ENCODE measurements at places on chromosomes 1 and 21. TPM values are rescaled to one million over a fixed set of nuclear protein-coding genes. Genes with fewer than 3 reads are reported as not detected.

GRCh38 chr21:17829472-17829871 is 10.3 kb upstream of the C21orf91 start:
- no peak for DNase-seq

DNA sequence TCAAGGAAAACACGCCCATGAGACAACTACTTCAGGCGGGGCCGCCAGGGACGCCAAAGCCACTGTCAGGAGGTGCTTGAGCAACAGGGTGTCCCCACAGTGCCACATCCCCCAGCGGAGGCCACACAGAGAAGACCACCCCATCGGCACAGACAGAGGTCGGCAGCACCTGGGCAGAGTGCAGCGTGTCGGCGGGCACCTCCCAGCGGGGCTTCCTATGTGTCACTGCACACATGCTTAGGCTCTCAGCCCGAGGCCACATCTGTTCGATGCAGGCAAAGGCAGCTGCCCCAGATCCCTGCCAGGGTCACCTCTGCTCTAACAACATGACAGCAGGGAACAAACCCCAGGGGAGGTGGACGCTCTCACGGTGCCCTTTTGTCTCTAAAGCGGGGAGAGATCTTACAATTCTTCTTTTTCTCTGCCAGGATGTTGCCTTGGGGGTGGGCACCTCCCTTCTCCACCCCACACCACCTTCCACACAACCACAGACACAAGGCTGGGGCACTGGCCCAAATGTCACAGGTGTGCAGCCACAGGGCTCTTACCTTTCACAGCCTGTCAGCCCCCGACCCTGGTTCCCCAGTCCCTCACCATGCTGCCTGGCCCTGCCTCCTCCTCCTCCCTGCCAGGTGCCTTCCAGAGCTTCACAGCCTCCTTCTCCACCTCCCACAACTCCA is 4.2 kb downstream of the KRTAP10-8 start:
- DNase-seq: no peak

DNA sequence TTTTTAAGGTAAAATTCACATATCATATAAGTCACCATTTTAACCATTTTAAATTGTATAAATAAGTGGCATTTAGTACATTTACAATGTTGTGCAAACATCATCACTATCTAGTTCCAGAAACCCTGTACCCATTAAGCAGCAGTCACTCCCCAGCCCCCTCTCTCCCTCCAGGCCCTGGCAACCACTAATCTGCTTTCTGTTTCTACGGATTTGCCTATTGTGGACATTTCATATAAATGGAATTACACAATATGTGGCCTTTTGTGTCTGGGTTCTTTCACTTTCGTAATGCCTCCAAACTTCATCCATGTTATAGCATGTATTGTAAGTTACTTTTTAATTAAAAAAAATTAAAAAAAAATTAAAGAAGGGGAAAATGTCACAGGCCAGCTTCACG is 58.0 kb upstream of the RAB3GAP2 start:
- DNase-seq: no peak

The CACNA1S gene
- not detected for total RNA-seq

The WDR64 gene
- total RNA-seq: not detected

The ATAD3C gene
- under 0.01 TPM for total RNA-seq

The EPS8L3 gene
- not detected for total RNA-seq

The ABL2 gene
- total RNA-seq: 87.2 TPM

The IL19 gene
- not detected for total RNA-seq

Measured in osteoblast (primary cell).